ENCODE measurements at places on chromosomes 12 and 14. TPM values are rescaled to one million over a fixed set of nuclear protein-coding genes. Genes with fewer than 3 reads are reported as not detected.

The CDC42BPB gene
- total RNA-seq = 52.9 TPM

The KCNJ8 gene
- total RNA-seq = not detected

The TMEM119 gene
- not detected for total RNA-seq

The FAM90A1 gene
- 0.41 TPM for total RNA-seq

The RIPK3 gene
- total RNA-seq = 7.9 TPM

The CLEC6A gene
- total RNA-seq = not detected

The HOXC9 gene
- total RNA-seq = 4.3 TPM

The C12orf50 gene
- not detected for total RNA-seq

The SLC39A5 gene
- total RNA-seq = 0.21 TPM

The POMT2 gene
- total RNA-seq = 18.2 TPM

The GUCY2C gene
- not detected for total RNA-seq

The RNF212B gene
- not detected for total RNA-seq

The NT5DC3 gene
- total RNA-seq = 34.3 TPM

The KLHL33 gene
- not detected for total RNA-seq

The CARMIL3 gene
- 0.07 TPM for total RNA-seq

The ESR2 gene
- total RNA-seq = 0.10 TPM

The SLC41A2 gene
- total RNA-seq = 4.2 TPM

The FGD4 gene
- total RNA-seq = 13.9 TPM

The RASAL1 gene
- 0.07 TPM for total RNA-seq

The CEP83 gene
- total RNA-seq = 16.0 TPM

The SRRM4 gene
- not detected for total RNA-seq

The COL2A1 gene
- total RNA-seq = 0.07 TPM

The NELL2 gene
- 0.07 TPM for total RNA-seq

The RNASE3 gene
- total RNA-seq = not detected

The HSPB8 gene
- total RNA-seq = 0.46 TPM

The EGLN3 gene
- total RNA-seq = 0.20 TPM

The ZNF891 gene
- total RNA-seq = 0.58 TPM

The BRI3BP gene
- 25.1 TPM for total RNA-seq

The COQ5 gene
- total RNA-seq = 29.2 TPM

The TSPAN9 gene
- 19.2 TPM for total RNA-seq

The FSCB gene
- total RNA-seq = not detected

The LRP1 gene
- 17.5 TPM for total RNA-seq

The DHRS2 gene
- 0.18 TPM for total RNA-seq

The INSM2 gene
- not detected for total RNA-seq

The ADGRD1 gene
- not detected for total RNA-seq

The GALNT4 gene
- 4.4 TPM for total RNA-seq

The ACYP1 gene
- total RNA-seq = 14.8 TPM

The PRIMA1 gene
- total RNA-seq = not detected

The RPGRIP1 gene
- total RNA-seq = not detected

The ABCD2 gene
- total RNA-seq = 0.03 TPM

The KRT73 gene
- total RNA-seq = not detected

The NKX2-1 gene
- not detected for total RNA-seq

The GPRC5D gene
- total RNA-seq = not detected

The RND1 gene
- 0.11 TPM for total RNA-seq

The KRT3 gene
- total RNA-seq = not detected

The KITLG gene
- total RNA-seq = 16.7 TPM
